ENCODE measurements at places on chromosomes 1 and 21.

DNA sequence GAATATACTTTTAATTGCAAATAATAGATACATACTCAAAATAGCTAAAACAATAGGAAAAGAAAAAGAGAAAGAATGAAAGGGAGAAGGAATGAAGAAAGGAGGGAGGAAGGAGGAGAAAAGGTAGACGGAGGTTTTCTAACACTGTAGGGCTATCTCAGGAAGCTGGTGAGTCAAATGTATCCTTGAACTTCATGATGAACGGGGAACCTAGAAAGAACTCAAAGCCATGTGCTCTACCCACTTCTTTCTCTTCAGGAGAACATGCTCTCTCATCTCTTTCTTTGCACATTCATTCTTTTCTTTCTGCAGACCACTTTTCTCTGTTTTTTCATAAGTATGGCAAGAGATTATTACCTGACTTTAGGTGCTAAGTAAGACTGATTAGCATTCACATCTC is 37.3 kb upstream of the ZNF644 start:
- DNase-seq, result no peak

DNA sequence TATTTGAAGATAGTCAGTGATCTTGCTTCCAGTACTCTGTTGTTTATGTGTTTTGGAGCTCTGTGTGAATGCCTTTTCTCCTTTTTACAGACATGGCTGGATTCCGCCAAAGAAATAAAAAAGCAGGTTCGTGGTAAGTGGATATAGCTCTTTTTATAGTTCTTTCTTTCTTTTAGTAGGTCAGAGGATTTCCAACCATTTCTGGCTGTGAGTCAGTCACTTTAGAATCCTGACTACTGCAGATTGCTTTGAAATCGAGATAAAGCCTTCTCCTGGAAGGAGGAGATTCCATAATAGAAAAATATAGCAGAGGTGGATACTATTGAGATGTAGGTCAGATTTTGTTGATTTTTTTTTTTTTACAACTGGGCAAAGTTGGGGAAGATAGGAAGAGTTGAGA is 97.4 kb downstream of the EPB41 start:
- no peak for DNase-seq

DNA sequence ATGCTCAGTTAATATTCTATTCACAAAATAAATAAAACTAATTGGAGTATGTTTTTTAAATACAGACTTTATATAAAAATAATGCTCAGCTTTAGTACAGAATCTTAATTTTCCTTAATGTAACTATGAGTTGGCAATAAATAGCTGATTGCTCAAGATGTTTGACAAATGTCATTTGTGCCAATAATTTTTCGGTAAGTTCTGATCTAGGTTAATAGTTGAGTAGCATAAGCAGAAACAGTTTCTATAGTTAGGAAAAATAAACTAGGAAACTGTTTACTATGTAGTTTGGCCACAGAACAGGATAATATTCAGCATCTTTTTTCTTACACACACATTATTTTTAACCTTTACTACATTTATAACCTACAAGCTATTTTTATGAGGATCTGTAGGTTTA is 40.3 kb downstream of the KCTD3 start:
- DNase-seq, result no peak

- no peak for DNase-seq
Observed at GRCh38 chr21:38709876-38710275, 95.9 kb upstream of the ETS2 start.

DNA sequence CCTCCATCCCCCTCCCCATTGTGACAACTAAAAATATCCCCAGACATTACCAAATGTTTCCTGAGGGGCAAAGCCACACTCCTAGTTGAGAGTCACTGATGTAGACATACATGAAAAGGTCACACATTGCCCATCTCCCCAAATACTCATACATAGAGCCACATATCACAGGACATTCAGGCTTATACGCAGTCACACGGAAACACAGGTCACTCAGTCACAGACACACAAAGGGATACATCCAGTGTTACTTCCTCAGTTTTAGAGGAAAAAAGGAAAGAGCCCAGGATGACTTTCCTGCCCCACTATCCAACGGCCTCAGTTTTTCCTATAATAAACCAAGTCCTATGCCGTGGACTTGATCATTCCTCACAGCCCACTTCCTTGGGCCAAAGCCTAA is 1.9 kb downstream of the SLC39A1 start:
- no peak for DNase-seq

DNA sequence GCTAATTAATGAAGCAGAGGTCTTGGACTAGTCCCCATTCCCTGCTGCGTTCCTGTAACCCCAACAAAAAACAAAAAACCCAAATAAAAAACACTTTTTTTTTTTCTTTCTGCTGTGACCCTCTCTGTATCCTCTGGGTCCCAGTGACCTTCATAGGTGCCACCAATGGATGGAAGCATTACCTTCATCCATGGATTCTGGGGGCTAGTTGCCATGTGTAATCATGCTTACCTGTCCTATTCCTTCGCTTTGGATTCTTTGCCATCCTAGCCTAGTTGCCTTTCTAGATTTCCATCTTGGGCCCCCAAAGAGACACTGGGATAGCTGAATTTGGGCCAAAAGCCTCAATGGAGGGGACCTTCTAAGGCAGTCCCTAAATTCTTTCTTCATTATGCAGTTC is 1208.7 kb downstream of the BRINP3 start:
- DNase-seq, result no peak

DNA sequence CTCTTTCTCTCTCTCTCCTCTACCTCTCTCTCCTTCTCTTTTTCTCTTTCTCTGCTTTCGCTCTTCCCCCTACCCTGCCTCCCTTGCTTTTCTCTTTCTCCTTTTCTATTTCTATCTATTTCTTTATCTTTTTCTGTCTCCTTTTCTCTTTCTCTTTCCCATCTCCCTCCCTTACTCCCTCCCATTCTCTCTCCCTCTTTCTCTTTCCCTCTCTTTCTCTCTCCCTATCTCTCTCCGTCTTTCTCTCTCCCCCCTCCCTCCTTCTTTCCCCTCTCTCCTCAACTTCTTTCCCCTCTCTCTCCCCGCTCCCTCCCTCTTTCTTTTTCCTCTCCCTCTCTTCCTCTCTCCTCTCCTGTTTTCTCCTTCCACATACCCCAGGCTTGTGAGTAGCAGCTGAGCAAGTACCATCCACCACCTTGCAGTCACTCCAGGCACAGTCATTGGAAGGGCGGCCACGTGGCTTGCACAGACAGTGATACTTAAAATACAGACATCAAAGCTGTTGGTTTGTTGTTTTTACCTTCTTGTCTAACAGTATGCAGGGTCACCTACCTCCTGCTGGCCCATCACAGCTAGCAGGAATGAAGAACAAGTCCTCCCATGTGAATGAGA is 209.1 kb upstream of the COA6 start:
- no peak for DNase-seq

GRCh38 chr1:88891951-88892340 is 579 bp upstream of the GTF2B start:
- DNase-seq, result no peak

DNA sequence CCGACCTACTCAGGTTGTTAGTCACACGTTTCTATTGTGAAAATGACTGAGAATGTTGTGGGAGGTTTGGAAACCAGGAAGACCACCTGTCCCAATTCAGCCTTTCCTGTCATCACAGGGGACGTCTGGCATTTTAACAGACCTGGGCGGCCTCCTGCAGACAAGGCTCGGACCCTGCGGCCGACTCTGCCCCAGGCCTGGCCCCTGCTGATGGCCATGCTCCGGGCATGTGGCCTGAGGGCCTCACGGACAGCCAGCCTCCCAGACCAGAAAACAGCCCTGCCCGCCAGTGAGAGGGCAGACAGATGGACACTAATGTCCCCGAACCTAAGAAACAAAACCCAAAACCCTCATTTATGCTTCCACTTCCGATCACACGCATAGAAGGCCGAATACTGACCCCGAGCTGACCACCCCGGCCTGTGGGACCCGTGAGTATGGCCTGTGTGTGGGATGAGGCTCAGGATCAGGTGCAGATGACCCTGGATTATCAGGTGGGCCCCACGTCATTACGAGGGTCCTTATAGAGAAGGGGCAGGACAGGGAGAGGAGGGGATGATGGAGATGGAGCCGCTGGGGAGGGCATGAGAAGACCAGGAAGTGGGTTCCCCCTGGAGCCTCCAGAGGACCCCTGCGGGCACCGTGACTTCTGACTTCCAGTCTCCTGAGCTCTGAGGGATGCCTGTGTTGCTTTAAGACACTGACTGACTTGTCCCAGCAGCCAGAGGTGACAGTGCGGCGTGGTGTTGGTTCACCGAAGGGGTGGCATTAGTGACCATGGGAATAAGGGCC is 9.6 kb downstream of the COL18A1 start:
- DNase-seq, result no peak

DNA sequence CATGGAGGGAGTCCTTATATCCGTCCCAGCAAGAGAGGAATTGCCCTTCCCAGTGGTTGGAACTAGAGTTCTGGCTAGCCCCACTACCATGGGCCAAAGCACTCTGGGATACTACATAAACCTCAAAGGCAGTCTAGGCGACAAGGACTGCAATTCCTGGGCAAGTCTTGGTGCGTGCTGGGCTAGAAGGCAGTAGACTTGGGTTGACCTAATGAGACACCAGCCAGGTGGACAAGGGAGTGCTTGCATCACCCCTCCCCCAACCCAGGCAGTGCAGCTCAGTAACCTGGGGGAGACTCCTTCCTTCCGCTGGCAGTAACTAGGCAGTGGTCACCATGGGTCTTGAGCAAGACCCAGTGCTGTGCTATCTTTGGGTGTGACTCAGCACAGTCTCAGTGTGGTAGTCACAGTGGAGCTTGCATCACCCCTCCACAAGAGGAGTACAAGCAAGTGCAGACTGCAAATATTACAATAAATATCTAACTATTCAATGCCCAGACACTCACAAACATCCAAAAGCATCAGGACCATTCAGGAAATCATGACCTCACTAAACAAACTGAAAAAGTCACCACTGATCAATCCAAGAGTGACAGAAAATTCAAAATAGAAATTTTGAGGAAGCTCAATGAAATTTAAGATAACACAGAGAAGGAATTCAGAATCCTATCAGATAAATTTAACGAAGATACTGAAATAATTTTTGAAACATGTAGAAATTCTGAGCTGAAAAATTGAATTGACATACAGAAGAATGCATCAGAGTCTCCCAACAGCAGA is 84.7 kb upstream of the LYPLAL1 start:
- DNase-seq, result no peak

DNA sequence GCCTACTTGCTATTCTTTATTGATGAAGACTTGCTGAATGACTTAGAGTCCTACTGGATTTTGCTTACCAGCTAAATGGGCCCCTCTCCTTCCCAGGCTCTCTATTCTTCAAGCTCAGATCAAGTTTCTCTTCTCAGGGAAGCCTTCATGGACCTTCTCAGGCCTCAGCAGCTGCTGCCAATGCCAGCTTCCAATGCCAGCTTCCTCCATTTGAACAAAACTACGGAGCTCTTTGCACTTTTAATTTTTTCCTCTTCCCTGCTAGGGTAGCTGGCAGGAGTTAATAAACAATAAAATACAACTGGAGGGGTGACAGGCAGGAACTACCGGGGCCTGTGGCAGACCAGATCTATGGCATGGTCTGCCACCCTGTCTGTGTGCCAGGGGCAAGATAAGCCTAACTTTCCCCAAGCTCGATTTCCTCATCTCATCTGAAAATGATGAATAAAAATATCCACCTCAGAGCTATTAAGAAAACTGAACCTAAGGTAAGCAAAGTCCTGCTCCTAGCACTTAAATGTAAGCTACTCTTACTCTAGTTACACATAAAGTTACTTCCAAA is 995 bp upstream of the IPO13 start:
- no peak for DNase-seq

DNA sequence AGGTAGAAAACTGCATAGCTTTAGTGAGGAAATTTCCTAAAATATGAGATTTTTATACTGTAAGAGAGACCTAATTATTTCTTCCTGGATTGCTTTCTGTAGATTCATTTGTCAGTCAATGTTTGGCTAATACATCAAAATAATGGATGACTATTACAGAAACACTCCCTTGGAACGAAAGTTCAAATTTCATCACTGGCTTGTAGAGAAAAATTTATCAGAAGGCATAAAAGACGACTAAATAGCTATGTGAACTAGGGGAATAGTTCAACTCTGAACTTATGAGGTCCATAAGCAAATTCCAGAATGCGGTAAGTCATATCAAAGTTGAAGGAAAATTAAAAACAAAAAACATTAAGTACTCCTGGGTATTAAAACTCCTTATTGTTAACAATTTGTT is 36.0 kb downstream of the WNT2B start:
- DNase-seq, result no peak

DNA sequence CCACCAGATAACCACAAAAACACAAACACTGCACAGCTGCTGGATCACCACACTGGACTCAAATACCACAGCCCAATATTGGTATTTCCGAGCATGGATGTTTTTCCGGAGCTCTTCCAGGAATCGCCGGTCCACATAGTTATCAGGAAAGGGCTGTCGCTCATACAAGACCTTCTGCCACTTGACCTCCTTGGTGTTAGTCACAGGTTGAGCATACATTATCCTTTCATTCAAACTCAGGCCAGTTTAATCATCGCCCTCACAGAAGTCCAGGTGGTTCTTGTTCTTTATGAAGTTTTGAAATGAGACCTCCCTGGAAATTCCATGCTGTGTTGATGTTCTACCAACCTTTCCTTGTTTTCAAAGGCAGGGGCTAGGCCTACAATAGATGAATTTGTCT is 1.5 kb downstream of the PIGC start:
- no peak for DNase-seq

GRCh38 chr1:85894651-85895050 is 186.4 kb upstream of the ZNHIT6 start:
- DNase-seq, result no peak

- DNase-seq, result no peak
Observed at GRCh38 chr1:171715813-171716251, 26.0 kb downstream of the VAMP4 start.

GRCh38 chr1:110914676-110915075 is 41.7 kb downstream of the CD53 start:
- no peak for DNase-seq

GRCh38 chr1:221801251-221801661 is 59.4 kb upstream of the DUSP10 start:
- DNase-seq, result no peak

DNA sequence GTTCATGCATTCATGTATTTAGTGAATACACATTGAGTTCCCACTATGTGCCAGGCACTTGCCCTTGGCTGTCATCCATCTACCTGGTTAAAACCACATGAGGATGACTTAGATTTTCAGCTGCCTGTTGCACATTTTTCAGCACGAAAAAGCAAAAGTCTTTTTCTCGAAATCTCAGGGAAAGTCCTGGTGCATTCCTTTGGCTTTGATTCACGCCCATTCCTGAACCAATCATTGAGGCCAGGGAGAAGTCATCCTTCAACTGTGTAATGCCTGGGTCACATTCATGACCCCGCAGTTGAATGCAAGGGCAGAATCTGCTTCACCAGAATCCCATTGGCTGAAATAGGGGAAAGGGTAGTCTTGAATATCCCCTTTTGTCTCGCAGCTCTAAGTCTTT is 84.4 kb downstream of the RNF220 start:
- DNase-seq, result no peak

DNA sequence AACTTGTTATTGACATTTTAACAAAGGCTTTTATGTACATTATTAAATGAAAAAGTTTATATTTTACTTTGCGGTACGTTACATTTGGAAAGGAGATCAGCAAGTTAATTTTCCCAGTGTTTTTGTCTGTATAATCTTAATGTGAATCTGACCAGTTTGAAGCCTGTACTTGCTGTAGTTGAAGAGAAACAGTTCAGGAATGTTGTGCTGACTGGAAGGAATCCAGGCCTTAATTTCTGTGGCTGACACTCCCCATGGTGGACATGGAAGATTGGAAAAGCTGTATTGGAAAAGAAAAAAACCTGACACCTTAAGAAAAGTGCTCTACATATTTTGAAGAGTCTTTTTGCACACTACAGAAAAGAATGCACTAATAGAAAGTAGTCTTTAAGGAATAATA is 15.5 kb downstream of the LEPR start:
- no peak for DNase-seq

All from activated naive CD4-positive, alpha-beta T cell treated with anti-CD3 and anti-CD28 coated beads, Interleukin-2, amount 50 U/mL, for 72 hours (primary cell).